ENCODE measurements at places on chromosomes 1 and 21.

DNA sequence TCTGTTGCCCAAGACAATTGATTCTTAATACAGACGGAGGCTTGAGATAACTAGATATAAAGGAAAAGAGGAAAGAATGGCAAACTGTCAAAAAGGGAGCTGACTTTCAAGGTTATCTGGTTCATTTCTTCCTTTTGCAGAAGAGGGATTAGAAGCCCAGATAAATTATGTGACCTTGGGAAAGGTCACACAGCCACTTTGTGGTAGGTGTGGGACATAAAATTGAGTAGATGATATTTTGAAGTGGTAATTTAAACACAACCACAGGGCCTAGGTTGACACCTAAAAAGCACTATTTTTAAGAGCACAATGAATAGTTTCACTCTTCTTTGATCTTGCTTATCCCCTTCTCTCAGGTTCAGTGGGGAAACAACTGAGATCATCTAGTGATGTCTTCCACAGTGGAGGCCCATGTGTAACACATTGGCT, 16.9 kb upstream of the KIAA0040 start:
- DNase-seq = no peak

- DNase-seq = peak; percentile 7
Observed at GRCh38 chr1:236281198-236281653, 532 bp downstream of the ERO1B start.

GRCh38 chr1:43444836-43445235, 8.9 kb downstream of the HYI start:
- DNase-seq = no peak

DNA sequence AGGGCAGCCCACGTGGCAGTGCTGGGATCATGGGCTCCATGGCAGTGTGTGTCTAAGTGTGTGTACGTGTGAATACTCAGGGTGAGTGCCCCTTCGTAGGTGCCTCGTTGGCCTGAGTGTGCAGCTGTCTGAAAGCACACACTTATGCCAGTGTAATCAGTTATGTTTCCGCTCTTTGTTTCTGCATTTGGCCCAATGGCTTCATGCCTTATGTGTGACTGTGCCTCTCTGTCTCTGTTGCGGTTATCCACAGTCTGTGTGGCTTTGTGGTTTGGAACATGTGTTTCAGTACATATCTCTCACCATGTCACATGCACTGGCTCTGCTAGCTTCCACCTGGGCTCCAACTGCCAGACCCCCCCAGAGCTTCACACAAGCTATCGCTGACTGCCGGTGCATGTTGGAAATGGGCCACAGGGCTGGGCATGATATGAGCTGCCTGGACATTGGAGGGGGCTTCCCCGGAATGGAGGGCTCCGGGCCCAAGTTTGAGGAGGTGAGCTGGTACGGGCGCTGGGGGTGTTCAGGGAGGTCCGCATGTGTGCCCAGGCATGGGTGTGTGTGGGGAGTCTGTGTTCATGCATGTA, 70.3 kb upstream of the TINAGL1 start:
- no peak for DNase-seq

DNA sequence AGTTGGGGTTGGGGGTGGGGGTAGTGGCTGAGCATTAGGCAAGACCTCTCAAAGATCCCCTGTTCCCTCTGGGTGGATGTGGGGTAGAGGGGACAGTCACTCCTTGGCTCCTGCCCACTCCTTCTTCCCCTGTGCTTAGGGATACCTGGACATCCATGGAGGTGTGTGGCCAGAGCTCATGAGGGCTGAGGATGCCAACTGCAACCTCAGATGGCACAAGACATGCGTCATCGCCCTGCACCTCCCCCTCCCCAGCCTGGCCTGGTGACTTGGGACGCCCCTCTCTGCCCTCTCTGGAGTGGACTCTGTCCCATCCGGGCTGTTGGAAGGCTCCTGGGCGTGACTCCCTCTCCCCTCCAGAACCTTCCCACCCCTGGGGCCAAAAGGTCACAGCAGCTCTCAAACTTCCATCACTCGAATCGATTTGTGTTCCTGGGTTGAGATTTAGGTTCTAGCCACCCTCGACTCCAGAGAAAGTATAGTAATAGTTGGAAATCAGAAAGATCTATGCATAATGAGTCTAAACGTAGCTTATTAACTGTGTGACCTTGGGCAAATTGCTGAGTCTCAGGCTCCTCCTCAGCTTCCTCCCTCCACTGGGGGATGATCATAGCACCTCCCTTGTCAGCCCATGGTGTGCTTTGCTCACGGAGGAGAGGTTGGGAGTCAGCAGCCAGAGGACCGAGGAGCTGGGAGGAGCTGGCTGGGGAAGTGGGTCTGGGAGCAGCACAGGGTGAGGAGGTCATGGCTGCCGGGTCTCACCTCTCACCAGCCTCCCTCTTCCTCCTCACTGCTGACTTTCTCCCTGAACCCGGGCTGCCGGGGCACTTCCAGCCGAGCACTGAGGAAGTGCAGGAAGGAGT, 2.2 kb upstream of the PTPN7 start:
- no peak for DNase-seq

GRCh38 chr1:3564921-3565831, 46.1 kb downstream of the MEGF6 start:
- peak; percentile 72 for DNase-seq

DNA sequence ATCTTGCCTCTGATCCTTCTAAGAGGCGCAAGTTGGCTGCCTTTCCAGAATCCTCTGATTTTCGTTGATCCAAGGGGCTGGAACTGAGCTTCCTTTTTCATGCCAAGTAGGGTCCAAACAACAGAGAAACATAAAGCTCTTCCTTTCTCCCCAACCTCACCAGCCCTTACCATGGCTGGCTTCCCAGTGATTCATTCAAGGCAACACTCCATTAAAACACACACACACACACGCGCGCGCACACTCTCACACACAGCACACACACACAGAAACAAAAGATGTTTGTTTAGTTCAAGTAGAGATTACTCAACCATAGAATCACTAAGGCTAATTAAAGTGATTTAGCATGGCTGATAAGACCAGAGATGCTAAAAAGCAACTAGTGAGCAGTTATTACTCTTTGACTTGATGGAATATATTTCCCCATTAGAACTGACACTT, 13.0 kb upstream of the GUCA2A start:
- DNase-seq = no peak

- DNase-seq = no peak
Observed at GRCh38 chr1:5444396-5444795, 547.8 kb downstream of the NPHP4 start.

DNA sequence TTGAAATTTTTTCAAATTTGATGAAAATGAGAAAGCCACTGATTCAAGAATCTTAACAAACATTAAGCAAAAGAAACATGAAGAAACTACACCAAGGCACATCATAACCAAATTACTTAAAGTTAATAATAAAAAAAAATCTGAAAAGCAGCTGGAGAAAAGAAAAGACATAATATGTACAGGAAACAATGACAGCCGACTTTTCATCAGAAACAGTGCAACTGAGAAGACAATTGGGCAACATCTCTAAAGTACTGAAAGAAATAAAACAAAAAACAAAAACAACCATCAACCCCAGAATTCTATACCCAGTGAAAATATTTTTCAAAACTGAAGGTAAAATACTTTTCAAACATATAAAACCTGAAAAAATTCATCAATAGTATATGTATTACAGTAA, 73.8 kb upstream of the DMRTA2 start:
- DNase-seq = no peak

DNA sequence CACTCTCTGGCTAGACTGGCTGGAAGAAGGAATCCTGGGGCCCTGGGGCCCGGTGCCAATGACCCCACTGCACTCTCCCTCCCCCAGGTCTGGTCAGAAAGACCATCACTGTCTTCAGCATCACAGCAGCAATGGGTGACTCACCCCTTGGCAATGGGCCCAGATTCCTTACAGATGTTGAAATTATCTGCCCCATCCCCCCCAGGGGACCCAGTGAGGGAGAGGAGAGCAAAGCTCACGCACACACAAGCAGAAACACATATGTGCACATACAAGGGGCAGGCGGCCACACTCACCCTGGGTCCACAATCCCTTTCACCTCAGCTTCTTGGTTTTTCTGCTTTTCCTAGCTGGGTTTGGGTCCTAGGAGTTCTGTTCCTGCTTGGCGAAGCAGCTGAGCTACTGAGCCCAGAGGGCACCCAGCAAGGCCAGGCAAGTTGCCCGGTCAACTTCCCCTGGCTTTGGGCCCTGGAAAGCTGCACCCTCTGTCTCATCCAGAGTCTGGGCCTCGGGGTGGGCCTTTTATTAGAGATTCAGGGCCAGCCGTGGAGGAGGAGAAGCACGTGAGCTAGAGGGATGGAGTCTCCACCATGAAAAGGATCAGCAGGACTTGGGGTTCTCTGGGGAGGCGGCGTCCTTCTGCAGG, 2.6 kb downstream of the COL16A1 start:
- DNase-seq = peak; percentile 95

DNA sequence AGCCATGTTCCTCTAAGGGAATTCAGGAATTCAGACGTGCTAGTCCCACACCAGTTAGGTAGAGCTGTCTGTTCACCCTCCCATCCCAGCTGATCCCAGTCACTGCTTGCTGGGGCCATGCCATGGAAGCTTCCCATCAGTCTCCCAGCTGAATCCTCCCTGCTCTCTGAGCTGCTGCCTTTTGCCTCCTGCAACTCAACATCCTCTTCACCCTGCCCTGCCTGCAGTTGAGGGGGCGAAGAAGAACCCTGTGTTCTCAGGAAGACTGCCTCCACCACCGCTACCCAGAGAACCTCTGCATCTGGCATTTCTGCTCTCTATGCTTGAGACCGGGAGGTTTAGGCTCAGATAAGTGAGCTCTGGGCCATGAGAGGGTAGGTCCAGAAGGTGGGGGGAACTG, 16.2 kb downstream of the CDCA8 start:
- no peak for DNase-seq

DNA sequence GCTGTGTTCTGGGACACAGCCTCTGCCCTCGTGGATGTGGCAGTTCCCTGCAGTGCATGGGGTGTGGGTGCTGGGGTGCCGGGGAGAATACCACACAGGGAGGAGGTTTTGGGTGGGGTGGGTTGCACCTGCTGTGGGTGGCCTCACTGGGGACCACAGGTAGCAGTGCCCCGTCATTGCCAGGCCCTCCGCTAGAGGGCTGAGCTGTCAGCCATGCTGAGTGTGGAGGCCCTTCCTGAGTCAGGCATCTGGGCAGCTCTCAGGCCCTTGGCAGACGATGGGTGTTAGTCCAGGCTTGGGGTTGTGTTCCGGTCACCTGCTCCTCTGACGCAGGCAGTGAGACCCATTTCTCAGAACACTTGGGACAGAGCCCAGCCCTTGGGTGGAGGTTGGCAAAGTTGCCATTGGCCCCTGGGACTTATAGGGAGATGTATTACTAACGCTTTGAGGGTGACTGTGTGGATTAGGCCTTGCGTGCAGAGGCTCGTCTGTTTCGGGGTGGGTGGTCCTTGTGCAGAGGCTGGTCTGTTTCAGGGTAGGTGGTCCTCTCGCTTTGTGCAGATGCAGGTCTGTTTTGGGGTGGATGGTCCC, 23.9 kb downstream of the PCNT start:
- DNase-seq = no peak

GRCh38 chr1:236421022-236421421, 26.9 kb downstream of the EDARADD start:
- peak; percentile 53 for DNase-seq

- no peak for DNase-seq
Observed at GRCh38 chr1:164728719-164729118, 169.7 kb downstream of the PBX1 start.

DNA sequence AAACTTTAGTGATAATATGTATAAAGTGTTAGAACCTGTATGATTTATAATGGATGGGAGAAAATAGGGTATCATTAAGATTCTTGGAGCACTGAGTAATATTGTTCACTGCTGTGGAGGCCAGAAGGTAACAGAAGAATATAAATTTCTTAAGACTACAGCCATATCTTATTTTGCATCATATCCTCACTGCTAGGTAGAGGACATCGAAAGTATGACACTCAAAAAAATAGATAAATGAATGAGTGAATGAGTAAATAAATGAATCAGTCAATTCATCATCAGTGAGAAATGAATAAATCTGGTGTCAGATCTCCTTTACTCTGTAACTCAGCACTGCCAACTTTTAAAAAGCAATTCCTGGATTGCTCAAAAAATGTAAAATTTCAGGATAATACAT, 33.2 kb downstream of the RGS13 start:
- no peak for DNase-seq

DNA sequence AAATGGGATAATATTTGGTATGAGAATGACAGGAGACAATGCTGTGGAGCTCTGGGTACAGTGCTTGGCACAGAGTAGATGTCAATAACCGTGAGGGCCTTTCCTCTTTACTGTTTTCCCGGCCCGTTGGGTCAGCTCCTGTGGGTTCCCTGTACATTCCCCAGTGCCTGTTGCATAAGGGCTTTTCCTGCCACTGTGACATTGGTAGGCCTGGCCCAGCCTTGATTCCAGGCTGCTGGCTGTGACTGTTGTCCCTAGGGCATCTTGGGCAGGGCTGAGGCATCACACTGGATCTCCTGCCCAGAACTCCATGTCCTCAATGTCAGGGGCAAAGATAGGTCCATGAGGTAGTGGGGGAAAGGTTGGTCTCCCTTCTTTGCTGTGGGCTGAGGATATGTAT, 25.8 kb upstream of the MYCL start:
- no peak for DNase-seq

GRCh38 chr1:145974721-145975120, 10.2 kb downstream of the POLR3GL start:
- DNase-seq = no peak

- DNase-seq = no peak
Observed at GRCh38 chr1:172898866-172899265, 151.9 kb downstream of the TNFSF18 start.

DNA sequence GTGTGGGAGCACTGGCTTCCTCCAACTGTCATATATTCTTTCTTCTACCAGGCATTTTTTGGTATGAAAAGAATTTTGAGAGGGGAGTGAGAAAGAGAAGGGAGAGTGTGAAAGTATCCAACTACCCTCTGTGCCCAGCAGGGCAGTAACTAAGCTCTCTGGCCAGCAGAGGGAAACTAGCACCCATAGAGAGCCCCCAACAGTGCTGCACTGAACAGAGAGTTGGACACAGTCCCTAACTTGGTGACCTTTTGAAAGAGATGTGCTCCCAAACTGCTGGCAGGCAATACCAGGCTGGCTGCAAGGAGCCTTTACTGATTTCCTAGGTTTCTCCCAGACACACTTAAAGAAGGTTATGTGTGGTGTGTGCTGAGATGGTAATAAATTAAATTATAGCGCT, 118.8 kb upstream of the PBX1 start:
- no peak for DNase-seq

- no peak for DNase-seq
Observed at GRCh38 chr1:103937763-103938357, 188.2 kb downstream of the AMY1C start.

DNA sequence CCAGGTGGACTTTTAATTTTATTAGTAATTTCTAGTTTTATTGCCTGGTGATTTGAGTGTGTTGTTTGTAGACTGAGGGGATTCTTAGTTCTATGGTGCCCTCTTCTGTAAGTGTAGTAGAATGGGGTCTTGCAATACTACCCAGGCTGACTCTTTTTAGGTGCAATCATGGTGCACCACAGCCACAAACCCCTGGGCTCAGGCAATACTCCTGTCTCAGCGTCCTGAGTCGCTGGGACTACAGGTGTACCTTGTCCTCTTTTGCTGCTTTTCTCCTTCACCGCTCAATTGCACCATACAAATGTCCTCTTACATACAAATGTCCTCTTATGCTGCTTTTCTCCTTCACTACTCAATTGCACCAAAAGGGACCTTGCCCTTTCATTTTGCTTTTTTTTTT, 43.1 kb downstream of the SCP2 start:
- peak; percentile 11 for DNase-seq

GRCh38 chr1:218925777-218926176, 247.9 kb upstream of the LYPLAL1 start:
- no peak for DNase-seq

GRCh38 chr1:17635811-17636210, 96.3 kb downstream of the ARHGEF10L start:
- DNase-seq = no peak

- DNase-seq = no peak
Observed at GRCh38 chr21:45741691-45742090, 98.2 kb downstream of the PCBP3 start.

All from RWPE1 (cell line).